NCI-H69 (cell line): ENCODE measurements at places on chromosomes 12 and 14.

- peak; percentile 20 for DNase-seq
These were observed 83.9 kb downstream of the STXBP6 start for GRCh38 chr14:24965934-24966578.

GRCh38 chr14:63727231-63727735 lies 582 bp downstream of the SGPP1 start:
- peak; percentile 79 for DNase-seq

GRCh38 chr12:89411846-89412245 lies 59.5 kb upstream of the DUSP6 start:
- DNase-seq, result no peak

DNA sequence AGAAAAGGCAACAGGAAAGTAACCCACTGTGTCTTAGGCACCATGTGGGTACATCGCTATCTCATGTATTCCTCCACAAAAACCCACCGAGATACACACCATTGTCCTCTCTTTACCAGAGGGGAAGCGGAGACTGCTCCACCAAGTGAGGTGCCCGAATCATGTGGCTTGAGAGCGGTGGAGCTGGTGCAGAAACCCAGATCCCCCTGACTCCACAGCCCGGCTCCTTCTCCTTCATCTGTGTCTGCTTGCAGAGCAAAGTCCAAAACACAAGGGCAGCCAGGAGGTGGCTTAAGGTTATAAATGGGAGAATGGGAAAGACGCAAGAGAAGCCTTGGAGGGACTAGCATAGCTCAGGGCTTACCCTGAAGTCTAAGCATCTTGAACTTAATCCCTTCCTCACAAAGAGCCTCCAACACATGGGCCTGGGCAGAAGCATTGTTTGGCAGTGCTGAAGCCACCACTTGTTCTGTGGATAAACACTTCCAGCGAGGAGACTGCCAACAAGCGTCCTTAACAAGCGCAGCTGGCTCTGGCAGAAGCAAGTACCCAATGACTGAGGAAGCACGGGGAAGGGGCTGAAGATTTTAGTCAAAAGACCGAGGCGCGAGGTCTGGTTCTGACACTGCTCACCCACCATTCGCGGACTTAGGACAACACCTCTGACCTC lies 83.0 kb downstream of the TTC7B start:
- DNase-seq, result no peak

GRCh38 chr14:49971156-49972130 lies 78.6 kb downstream of the ARF6 start:
- peak; percentile 87 for DNase-seq

DNA sequence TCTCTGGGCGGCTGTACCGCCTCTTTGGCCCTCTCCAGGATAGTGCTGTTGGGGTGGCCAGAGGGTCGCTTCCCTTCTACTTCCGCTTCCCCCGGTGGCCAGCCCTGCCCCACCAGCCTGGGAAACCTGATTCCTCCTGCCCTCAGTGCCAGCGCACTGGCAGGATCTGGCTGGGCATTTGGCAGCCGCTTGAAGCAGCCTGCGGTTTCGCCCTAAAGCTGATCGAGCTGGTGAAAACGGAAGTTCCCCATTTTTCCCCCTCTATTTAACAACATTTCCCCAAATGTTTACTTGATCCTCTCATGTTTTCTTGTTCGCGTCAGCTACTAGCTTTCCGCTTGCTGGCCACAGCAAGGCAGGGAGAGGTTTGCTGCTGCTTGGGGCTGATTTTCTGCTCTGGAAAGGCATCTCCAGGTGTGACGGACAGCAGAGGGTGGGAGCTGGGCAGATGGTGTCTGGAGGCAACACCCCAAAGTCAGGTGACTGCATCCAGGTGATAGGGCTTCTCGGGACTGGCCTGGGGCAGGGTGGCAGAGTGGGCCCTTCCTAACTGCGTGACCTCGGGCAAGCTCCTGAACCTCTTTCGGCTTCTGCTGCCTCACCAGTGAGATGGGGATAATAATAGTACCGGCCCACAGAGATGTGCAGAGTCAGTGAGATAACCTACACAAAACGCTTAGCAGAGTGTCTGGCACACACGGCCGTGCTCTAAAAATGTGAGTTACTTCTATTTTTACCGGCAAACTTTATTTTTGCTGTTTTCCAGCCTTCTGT lies 53.1 kb downstream of the TSPAN9 start:
- DNase-seq, result peak; percentile 73

DNA sequence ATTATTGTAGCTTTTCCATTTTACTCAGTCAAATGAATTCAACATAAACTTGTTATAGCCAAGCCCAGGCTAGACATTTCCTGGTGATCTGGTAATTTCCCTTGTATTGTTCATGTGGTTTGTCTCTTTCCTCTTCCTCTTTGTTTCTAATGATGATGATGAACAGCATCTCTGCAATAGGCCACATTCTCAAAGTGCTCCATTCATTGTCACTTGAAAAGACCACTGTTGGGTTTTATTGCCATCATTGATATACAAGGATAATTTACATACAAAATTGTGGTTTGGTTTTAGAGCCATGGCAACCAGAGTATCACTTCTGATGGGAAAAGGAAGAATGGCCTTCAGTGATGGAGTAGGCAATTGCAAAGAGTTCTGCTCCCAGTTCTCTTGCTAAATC lies 379.3 kb downstream of the RGS6 start:
- DNase-seq, result no peak

GRCh38 chr12:119036878-119037825 lies 55.8 kb downstream of the SRRM4 start:
- DNase-seq, result peak; percentile 54

- no peak for DNase-seq
These were observed 5.6 kb upstream of the OR6C76 start for GRCh38 chr12:55420307-55420962.

- DNase-seq, result peak; percentile 65
These were observed 2.8 kb downstream of the PTPN21 start for GRCh38 chr14:88551980-88552431.

DNA sequence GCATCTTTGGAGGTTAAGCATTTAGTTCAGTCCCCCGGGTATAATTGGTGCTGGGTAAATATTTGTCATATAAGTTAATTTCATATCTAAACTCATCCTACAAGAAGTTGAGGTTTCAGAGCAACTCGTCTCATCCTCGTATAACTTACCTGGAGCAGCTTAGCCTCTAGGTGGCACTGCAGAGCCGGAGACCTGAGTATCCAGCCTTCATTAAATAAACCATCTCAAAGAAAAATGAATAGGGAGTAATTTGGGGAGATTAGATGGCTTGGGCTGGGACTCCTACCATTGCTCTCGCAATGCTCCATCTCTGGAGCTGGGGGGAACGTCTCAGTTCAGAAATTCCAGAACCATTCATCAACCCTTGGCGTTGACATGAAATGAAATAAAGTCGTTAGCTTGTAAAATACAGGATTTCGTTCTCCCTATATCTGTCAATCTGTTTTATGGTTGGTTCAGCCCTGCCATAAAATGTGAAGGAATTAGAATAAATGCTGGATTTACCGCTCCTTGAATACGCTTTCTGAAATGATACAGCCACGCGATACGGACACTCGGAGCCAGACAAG lies 122.9 kb upstream of the TMEM132D start:
- peak; percentile 35 for DNase-seq

GRCh38 chr14:34362641-34363251 lies 99.3 kb downstream of the SPTSSA start:
- DNase-seq, result no peak

- no peak for DNase-seq
These were observed 236.9 kb upstream of the SFSWAP start for GRCh38 chr12:131473741-131474709.

- peak; percentile 96 for DNase-seq
These were observed 106.3 kb downstream of the PTCSC3 start for GRCh38 chr14:36070031-36070719.

- no peak for DNase-seq
These were observed 8.0 kb downstream of the CACNA2D4 start for GRCh38 chr12:1910468-1910867.

DNA sequence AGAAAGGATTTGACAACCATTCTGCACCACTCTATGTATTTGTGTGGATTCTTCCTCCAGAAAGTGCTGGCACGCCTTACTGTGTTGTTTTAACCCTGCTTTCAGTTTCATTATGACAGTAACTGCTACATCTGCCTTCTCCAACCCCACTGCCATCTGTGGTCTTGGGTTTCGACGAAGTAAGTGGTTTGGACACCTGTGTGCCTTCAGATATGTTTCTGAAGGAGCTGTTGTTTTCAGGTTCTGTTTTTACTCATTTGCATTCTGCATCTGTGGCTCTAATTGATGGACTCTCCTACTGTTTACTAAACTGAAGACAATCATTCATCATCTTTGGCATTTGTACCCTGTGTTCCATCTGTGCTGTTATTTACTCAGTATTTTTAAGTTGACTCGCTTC lies 4.1 kb downstream of the TSHR start:
- peak; percentile 98 for DNase-seq
